Bladder microvascular endothelial cell (primary cell): ENCODE measurements at places on chromosomes 7 and 10. TPM values are rescaled to one million over a fixed set of nuclear protein-coding genes. Genes with fewer than 3 reads are reported as not detected.

NEBL gene
- total RNA-seq: 2.1 and 4.7 TPM in 2 replicates

OR2A12 gene
- total RNA-seq: not detected in 2 replicates

SKIDA1 gene
- 0.94 and 0.97 TPM in 2 replicates for total RNA-seq

NPY4R gene
- not detected in 2 replicates for total RNA-seq

ASAH2 gene
- total RNA-seq: 0.31 and 0.49 TPM in 2 replicates

DOCK4 gene
- total RNA-seq: 87.1 and 183 TPM in 2 replicates

NRP1 gene
- total RNA-seq: 121 and 165 TPM in 2 replicates

RBM20 gene
- 4.0 TPM in 1 of 2 replicates, not detected in the other for total RNA-seq

TFR2 gene
- under 0.01 and 0.57 TPM in 2 replicates for total RNA-seq

GRB10 gene
- 91.6 and 171 TPM in 2 replicates for total RNA-seq

ZNF398 gene
- total RNA-seq: 3.2 and 7.6 TPM in 2 replicates

ZMIZ1 gene
- total RNA-seq: 6.5 and 23.2 TPM in 2 replicates

WDR86 gene
- total RNA-seq: 0.16 TPM in 1 of 2 replicates, not detected in the other

CPEB3 gene
- 0.65 and 2.5 TPM in 2 replicates for total RNA-seq

COL13A1 gene
- 3.1 and 9.0 TPM in 2 replicates for total RNA-seq

PRSS37 gene
- total RNA-seq: not detected in 2 replicates

PCGF6 gene
- total RNA-seq: 8.3 and 11.7 TPM in 2 replicates

HIBADH gene
- 22.5 and 25.6 TPM in 2 replicates for total RNA-seq

GDF2 gene
- not detected in 2 replicates for total RNA-seq

OR6V1 gene
- not detected in 2 replicates for total RNA-seq

NAMPT gene
- 80.1 and 160 TPM in 2 replicates for total RNA-seq

NXPH1 gene
- total RNA-seq: not detected in 2 replicates

PON3 gene
- total RNA-seq: 0.31 and 0.65 TPM in 2 replicates
